ENCODE measurements at places on chromosomes 11 and 22.

DNA sequence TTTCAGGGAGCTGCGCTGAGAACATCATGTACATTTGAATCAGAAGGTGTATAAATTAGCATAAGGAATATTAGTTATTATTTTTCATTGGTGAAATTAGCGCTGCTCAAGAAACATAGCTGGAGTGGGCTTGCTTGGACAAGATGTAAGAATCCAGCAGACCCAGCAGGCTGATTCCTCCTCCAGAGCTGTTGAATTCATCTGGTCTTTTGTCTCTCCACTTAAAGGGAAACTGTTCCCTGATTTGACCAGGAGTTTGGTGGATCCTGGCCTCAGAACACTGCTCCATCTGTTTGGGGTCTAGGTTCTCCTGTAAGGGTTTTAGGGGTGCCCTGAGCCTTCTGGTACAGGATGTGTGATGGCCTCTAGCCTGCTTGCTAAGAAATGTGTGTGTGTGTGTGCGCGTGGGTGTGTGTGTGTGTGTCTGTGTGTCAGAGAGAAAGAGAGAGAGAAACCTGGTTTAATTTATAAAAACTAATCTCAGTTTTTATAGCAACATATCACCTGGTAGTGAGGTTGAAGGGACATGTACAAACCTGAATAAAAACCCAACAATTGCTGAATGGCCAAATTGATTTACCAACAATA is 8.3 kb upstream of the SORL1 start:
- no peak for DNase-seq

DNA sequence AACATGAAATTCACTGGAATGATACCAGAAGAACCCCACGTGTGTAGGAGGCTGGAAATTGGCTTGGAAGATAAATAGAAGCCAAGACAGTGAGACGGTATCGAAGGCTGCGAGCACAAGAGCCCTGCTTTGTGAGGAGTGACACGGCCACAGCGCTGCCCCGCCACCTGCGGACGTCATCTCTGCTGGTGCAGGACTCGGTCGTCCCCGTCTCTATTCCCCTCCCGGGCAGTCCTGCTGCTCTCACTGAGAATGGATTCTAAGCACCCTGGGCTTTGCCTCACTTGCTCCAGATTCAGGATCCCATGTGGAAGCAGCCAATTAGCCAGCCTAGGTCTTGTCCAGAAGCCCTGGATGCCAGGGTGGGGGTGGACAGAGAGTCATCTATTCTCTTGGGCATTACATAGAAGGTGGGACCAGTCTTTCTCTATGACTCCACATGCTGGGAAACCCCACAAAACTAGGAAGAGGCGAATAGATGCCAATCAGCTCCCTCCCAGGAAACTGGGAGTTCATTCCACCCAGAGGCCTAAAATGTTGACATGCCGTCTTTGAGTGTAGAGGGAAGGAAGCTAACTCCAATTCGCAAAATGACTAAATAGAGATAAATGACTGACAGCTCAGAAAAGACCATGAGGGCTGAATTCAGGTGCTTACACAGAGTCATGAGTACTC is 25.1 kb downstream of the APOL3 start:
- DNase-seq, result no peak

DNA sequence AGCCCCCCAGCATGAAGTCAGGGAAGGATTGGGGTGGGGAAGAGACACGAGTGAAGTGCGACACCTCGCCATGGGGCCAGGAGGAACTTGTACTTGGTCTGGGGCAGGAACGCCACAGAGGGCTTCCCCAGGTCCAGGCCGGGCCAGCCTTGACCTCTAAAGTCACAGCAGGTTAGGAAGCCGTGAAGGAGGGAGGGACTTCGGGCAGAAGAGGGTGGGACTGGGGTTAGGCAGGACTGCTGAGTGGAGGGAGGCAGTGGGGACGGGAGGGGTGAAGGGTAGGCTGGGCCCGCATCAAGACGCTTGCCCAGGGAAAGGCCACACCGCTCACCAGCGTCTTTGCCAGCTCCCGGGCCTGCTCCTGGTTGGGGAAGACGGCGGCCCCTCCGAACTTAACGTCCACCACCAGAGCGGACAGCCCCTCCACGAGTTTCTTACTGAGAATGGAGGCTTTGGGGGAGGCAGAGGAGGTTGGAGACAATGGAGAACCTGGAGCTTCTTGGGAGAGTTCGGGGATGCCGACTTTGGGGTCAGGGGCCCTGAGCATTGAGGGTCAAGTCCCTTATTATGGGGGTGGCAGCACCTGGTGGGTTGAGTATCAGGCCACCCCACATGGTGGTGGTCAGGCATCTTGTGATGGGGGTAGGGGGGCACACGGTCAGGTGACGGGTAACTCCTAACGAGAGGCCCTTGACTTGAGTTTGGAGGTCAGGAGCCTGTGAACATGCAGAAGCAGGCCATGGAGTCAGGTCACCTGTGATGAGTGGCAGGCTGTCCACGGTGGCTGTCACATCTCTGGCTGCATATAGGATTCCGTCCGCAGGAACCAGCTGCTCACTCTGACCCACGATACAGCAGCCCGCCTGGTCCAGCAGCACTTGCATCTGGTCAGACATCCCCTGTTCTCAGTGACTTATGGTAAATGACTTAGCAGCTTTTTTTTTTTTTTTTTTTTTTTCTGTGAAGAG is 1.7 kb upstream of the SCO2 start:
- DNase-seq, result no peak

GRCh38 chr11:114348200-114349191 is 51.8 kb downstream of the C11orf71 start:
- DNase-seq, result peak; percentile 51

- DNase-seq, result peak; percentile 96
These were observed 3.2 kb upstream of the PRR5 start for GRCh38 chr22:44698531-44699421.

- DNase-seq, result no peak
These were observed 114.9 kb downstream of the C11orf91 start for GRCh38 chr11:33585586-33586209.

DNA sequence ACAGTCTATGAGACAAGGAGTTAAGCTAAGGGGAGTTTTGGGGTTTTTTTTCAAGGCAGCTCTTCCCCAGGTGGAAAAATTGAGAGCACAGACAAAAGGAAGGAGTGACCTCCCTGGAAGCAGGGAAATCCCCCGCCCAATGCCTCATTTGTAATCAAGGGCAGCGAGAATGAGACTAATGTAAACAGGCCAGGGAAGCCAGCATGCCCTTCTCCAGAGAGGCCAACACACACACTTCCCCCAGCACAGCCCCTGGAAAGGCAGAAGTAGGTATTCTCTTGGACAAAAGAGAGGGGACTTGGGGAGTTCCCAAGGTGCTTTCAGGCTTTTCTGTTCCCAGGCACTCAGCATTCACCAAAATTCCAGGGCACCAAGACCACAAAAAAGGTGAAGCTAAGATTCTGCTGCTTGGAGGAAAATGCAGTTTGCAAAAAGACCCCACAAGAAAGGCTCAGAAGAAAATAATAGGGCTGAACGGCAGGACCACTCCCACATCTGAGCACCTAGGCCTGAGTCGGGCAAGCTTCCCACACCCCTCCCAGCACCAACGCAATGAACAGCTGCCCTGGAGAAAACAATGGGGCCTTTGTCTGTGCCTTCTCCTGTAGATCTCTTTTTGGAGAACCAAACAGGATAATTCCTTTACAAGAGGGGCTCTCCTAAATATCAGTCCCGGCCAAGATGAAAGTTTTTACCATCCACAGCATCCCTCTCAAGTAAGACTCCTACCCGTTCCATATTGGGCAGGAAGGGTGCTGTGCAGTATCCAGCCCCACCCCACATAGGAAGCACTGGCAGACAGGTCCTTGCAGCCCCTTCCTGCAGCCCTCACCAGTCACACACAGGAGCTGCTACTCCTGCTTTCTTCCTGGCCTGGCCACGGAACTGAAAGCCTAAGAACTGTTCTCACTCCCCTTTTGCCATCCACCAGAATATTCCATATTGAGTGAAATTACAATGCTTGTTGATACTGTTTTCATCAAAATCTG is 70.7 kb upstream of the AKIP1 start:
- no peak for DNase-seq

DNA sequence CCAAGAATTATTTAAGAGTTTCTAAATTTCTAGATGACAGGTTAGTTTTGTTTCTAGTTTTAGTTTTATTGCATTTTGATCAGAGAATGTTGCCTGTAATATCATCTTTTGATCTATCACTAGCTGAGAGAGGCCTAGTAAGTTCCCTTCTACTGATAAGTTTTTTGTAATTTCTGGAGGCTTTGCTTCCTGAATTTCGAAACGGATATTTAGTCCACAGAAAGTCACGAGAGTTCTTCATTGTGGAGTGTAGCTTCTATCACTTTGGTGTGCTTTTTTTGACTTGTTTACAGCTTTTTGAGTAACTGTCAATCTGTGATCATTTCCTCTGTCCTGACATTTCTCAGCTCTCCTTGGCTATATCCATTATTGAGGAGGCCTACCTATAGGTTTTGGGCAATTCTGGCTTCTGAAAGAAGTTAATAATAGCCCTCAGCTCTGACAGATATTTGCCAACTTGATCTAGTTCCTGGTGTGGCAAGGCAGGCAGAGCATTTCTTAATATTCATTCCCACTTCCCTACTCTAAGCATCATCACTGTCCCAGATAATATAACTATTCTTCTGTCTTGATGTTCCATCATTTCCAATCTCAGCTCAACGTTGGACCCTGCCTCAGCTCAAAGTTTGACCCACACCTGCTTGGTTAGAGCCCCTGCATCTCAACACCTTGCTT is 171.3 kb downstream of the BLID start:
- no peak for DNase-seq

- no peak for DNase-seq
These were observed 55.9 kb upstream of the PRR5 start for GRCh38 chr22:44646141-44646540.

DNA sequence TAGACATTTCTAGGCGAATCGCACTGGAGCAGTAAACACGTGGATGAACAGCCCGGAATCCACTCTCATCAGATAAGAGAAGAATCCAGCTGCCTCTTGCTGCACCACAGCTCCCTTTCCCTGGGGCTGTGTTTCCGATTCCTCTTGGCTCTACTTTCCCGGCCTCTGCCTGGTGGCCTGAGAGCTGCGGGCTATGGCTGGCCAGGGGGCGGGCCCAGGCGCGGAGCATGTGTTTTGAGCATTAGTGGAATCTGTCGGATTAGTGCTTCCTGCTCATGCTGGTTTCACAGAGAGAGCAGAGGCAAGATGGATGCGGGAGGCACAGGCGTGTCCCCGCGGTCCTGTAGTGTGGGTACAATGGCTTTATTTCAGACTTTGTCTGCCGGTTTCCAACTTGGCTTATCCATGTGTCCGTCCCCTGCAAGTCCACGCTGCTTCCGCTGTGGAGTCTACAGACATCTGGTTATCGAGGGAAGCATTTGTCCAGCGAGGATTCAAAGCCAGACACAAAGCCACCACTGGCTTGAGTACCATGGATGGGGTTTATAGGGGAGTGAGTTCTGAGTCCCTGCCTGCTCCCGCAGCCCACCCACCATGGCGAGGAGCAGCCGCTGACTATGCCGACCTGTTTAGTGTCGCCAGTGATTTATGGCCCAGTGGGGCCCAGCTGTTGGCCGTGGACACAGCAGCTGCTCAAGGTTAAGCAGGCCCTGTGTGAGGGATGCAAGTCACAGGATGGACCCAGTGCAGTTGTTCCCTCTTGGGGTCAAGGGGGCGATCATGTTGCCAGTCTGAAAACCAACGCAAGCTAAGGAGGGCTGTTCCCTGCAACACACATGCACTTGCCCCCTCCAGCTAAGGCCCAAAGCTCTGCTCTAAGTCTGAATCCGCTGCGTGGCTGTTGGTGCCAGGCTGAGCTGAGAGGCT is 43.3 kb upstream of the EP300 start:
- peak; percentile 79 for DNase-seq

GRCh38 chr11:77776455-77776854 is 44.1 kb downstream of the RSF1 start:
- no peak for DNase-seq
